ENCODE measurements at places on chromosomes 13 and 19.

DNA sequence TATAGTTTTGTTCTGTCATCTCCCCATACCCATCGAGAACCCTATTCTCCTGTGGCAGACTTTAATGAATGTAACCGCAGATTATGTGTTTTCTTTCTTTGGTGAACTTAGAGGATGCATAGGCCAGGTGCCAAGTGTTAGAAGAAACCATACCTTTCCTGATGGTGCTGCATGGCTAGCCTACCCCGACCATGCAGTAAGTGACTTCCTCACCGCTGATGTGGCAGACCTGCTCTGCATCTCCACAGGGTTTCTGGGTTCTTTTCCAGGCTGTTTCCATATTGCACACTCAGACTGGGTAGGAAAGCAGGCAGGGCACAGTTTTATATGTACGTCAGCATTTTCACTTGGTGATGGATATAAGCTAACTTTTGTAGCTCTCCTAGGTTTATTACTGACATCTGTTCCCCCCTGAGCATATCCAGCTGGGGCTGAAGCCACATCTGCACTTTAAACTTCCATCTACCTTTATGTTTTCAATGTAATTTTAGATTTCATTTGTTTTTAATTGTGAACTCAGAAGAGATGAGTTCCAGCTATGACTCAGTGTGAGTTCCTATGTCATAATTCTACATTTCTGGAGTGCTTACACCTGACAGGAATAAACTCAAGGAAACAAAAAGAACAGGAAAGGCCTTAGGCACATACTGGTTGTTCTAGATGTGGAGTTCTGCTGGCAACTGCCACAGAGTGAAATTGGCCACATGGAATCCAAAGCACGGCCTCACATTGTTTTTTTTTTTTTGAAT lies 42.3 kb downstream of the LRCH1 start:
- no peak for DNase-seq

- DNase-seq: no peak
Observed at GRCh38 chr13:64723724-64724123, 2506.4 kb downstream of the PCDH9 start.

DNA sequence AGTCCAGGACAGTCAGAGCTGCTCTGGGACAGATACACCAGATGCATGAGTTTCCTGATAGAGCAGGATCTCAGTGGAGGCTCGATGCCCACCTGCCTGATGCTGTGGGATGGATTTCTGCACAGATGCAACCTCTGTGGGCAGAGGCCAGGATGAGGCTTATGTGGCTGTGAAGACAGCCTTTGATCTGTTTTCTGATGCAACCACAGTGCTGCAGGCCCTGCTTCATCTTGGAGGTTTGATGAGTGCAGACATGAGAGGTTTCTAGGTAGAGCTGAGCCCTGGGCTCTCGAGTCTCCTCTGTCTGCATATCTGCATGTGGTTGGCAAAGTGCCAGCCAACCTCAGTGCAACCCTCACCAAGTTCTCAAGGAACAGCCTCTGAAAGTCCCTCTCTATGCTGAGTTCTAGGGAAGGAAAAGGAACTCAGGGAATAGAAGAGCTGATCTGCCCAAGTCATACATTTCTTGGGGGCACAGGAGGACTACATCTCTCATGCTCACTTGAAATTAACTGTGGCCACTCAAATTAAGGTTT lies 23.1 kb upstream of the TSHZ3 start:
- no peak for DNase-seq

GRCh38 chr13:99559560-99559959 lies 58.3 kb downstream of the TM9SF2 start:
- DNase-seq: no peak

- DNase-seq: no peak
Observed at GRCh38 chr13:73693215-73693614, 441.0 kb downstream of the KLF12 start.

DNA sequence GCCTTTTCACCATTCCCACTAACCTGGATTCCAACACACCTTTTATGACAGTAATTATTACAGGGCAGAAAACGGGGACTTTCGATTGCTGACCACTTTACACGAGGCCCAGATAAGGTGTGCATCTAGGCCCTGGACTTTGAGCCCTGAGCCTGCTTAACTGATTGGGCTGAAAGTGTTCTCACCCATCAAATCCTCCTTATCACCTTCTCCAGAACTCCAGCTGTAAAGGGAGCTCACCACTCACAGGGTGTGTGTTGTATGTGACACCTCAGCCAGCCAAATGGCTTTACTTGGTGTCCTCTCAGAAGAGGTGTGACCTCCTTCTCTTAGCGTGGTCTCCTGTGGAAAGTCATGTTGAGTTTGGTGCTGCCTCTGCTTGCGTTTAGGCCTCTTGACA lies 36.5 kb downstream of the SIPA1L3 start:
- no peak for DNase-seq

DNA sequence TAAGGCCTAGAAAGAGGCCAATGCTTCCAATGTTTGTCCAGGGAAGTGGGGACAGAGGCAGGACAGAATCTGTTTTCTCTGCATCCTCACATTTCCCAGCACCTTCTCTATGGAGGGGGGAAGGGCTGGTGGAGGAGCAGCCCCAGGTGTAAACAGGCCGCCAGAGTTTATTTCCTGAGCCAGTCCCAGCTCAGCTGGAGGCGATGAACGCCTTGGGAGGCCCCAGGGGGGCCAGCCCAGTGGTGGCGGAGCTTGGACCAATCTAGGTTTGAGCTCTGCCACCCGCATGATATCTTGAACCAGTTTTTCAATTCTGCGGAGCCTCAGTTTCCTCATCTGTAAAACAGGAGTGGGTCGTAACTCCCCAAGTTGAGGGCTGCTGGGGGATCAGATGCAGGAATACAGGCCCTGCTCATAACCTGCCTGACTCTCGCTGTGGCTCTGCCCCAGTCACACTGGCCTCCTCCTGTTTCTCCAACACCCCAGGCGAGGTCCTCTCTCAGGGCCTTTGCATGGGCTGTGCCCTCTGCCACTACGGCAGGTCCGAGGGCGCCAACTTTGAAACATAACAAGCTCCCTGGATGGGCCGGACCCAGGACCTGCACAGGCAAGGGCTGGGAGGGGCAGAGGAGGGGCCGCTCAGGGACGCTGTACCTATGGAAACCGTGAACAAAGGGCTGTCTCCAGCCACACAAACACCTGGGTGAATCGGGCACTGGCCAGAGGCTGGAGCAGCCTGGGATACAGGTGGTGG lies 1.1 kb downstream of the TNFAIP8L1 start:
- no peak for DNase-seq

DNA sequence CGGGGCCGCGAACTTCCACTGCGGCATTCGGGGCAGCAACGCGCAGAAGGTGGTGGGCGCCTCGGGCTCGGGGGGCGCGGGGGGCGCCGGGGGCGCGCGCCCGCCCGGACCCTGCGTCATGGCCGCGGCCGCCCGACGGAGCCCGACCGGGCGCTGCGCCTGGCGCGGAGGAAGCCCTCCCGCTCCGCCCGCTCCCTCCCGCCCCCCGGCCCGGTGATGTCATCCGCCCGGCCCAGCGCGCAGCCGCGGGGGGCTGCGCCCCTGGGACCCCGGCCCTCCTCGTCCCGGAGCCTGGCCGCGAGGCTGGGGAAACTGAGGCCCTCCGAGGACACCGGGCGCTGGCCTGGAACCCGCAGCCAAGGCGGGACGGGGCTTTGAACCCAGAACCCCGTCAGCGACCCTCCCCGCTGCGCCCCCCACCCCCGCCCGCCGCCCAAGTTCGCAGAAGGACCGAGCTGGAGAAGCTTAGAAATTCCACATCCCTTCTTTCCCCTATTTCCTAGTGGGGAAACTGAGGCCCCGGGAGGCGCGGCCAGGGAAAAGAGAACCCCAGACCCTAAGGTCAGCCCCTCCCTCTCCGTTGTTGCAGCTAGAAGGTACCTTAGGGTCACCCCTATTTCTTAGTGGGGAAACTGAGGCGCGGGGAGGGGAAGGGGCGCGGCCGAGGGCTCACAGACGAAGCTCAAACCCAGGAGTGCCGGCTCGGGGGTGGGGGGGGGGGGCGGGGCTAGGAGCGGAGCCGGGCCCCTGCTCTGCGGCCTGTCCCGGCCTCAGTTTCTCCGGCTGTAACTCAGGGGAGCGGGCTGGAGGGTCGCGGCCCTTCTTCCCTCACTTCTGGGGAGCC lies at the start of gene SHC2:
Gene SHC2 (minus strand): TSS at position 157 of the 844 bp plus-strand sequence. CDS start 37 bp downstream, at position 120.
- no peak for DNase-seq

- no peak for DNase-seq
Observed at GRCh38 chr13:96728463-96728862, 265.8 kb downstream of the OXGR1 start.

DNA sequence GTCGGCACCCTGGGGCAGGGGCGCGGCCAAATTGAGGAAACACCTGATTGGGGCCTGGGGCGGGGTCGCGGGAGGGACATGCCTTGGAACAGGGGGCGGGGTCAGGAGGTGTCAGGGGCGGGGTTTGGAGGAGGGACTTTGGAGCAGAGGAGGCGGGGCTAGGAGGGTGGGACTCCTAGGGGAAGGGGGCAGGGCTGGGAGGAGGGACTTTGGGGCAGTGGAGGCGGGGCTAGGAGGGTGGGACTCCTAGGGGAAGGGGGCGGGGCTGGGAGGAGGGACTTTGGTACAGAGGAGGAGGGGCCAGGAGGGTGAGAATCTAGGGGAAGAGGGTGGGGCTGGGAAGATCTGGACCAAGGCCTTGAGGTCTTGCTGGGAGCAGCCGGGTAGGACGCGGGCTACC lies 21.9 kb downstream of the GRIN2D start:
- peak; percentile 60 for DNase-seq

- DNase-seq: no peak
Observed at GRCh38 chr19:49912965-49913685, 15.9 kb upstream of the ATF5 start.

- peak; percentile 17 for DNase-seq
Observed at GRCh38 chr19:21022996-21023395, 2.5 kb downstream of the ZNF430 start.

DNA sequence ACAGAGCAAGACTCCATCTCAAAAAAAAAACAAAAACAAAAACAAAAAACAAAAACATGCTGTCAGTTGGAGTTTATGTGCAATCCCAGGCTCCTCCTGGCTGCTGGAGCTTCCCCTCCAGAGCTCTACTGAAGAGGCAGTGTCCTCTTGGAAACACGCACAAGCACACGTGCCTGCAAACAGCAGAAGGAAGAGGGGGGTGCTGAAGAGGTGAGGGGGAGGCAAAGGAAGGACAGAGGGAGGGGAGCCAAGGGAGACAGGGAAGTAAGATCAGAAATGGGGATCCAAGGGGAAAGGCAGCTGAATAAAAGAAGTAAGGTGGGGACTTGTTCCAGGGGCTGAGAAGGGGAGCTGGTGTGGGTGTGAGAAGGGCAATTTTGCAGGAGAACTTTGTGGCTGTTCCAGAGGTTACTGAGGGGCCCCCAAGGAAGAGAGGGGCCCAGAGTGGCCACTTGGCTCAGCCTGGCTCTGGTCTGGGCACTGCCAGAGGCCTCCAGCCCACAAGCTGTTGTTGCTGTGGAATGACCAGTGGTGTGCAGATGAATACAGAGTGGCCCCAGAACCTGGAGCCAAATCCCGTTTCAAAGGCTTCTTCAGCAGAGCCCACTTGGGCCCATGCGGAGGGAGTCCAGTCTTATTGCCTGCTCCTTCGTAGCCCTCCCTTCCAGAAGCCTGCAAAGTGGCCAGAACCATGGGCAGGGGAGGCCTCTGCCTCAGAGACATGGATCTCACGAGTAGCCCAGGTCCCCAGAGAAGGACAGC lies 34.4 kb downstream of the LYL1 start:
- DNase-seq: no peak

- DNase-seq: no peak
Observed at GRCh38 chr19:4728871-4729270, 5.2 kb upstream of the DPP9 start.

DNA sequence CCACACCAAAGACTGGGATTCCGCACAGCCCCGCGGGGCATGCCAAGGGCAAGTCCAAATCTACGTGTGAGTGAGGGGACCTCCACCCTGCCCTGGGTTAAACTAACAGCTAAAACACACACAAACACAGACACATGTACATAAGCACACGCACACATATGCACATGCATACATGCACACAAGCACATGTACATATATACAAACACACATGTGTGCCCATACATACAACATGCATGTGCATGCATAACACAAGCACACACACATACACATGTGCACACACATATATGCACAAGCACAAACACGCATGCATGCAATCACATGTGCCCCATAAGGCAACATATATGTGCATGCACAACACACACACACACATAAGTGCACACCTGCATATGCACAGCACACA lies 136.7 kb downstream of the SOX1 start:
- DNase-seq: no peak

DNA sequence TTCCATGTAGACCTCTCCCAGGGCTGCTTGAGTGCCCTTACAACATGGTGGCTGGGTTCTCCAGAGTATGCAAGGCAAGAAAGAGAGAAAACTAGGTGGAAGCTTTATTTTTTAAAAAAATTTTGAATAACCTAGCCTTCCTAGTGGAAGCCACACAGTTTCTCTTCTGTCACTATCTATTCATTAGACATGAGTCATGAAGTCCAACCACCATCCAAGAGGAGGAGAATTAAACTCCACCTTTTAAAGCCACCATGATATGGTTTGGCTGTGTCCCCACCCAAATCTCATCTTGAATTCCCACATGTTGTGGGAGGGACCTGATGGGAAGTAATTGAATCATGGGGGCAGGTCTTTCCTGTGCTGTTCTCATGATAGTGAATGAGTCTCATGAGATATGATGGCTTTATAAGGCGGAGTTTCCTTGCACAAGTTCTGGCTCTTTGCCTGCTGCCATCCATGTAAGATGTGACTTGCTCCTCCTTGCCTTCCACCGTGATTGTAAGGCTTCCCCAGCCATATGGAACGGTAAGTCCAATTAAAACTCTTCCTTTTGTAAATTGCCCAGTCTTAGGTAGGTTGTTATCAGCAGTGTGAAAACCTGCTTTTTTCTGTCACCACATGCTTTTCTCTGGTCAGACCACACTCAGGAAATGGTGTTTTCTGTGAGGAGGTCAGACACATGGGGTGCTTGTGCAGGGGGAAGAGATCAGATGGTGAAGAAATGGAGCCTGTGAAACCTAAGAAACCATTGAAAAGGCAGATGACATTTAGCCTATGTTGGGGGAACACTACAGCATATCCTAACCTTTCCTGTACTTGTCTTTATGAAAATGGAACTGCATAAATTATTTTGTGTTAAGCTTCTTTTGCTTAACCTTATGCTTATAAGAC lies 57.7 kb downstream of the ANKRD10 start:
- DNase-seq: no peak

Measured in stimulated activated CD4-positive, alpha-beta T cell treated with anti-CD3 and anti-CD28 coated beads, Interleukin-4, amount 100 ng/mL, for 4 hours (primary cell).